Activated naive CD8-positive, alpha-beta T cell treated with anti-CD3 and anti-CD28 coated beads, Interleukin-2, amount 50 U/mL, for 24 hours (primary cell): ENCODE measurements at places on chromosomes 4 and X.

GRCh38 chr4:74930162-74930561 lies 2.8 kb upstream of the PARM1 start:
- no peak for DNase-seq

GRCh38 chr4:11480683-11481082 lies 52.0 kb upstream of the HS3ST1 start:
- peak; percentile 18 for DNase-seq

DNA sequence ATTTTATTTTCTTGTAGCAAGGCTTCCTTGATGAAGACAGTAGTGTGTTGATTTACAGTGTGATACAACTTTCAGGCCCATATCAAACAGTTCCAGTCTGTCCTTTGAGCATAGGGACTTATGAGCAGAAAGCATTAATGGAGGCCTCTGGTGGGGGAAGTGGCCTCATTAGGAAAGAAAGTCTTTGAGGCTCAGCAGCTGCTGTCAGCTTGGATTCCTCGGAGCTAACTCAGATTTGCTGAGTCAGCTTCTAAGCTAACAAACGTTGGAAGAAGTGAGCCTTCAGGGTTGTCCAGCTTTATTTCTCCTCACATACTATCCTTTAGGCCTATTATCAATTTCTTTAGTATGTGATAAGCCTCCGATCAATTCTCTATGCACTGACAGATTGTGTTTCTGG lies 15.8 kb upstream of the SFRP2 start:
- no peak for DNase-seq

- DNase-seq, result no peak
Measured at GRCh38 chr4:159014859-159015258, 88.0 kb upstream of the RAPGEF2 start.

- DNase-seq, result no peak
Measured at GRCh38 chr4:185920171-185920570, 108.2 kb upstream of the SORBS2 start.

- DNase-seq, result no peak
Measured at GRCh38 chr4:74624351-74625151, 169.8 kb downstream of the BTC start.

DNA sequence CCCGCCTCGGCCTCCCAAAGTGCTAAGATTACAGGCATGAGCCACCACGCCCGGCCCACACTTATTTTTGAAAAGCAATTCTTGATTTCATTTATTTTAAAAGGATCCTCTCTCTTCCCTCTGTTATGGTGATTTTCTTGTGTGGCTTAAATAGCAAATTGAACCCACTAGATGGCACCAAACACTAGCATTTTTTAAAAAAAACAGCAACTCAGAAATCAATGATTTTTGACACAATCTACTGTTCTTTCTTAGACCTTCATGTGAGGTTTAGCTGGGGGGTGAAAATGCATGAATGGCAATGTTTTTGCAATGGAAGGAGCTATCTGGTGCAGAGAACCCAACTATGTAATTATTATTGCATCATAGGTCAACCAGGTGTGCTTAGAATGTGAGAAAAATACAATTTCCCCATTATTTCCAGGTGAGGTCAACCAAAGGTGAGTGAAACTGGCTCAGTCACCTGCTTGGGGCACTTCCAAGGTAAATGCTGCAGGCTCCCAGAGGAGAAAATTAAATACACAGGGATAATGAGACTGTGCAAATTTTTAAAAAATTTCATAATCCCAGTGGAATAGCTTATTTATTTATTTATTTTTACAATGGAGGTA lies 226.7 kb upstream of the PRKX start:
- DNase-seq, result no peak

- no peak for DNase-seq
Measured at GRCh38 chrX:108307132-108308085, 130.8 kb downstream of the COL4A6 start.

- no peak for DNase-seq
Measured at GRCh38 chr4:1300466-1301455, 11.1 kb downstream of the MAEA start.

GRCh38 chr4:1879485-1879884 lies 8.3 kb downstream of the NSD2 start:
- DNase-seq, result no peak

DNA sequence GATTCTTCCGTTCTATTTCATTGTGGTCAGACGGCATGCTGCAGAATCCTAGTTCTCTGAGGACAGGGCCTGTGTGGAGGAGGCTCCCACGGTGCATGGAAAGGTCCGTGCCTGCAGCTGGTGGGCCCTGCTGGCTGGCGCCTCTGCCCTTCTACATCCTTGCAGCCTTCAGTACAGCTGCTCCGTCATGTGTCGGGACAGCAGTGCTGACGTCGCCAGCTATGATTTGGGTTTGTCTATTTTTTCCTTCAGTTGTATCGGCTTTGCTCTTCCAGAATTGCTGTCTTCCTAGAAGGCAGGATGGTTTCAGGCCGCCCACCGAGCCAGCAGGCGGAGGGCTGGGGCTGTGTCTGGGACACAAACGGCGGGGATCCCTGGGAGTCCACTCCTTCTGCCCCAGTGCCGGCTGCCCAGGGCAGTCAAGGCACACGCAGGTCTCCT lies 32.1 kb upstream of the CPLX1 start:
- no peak for DNase-seq

DNA sequence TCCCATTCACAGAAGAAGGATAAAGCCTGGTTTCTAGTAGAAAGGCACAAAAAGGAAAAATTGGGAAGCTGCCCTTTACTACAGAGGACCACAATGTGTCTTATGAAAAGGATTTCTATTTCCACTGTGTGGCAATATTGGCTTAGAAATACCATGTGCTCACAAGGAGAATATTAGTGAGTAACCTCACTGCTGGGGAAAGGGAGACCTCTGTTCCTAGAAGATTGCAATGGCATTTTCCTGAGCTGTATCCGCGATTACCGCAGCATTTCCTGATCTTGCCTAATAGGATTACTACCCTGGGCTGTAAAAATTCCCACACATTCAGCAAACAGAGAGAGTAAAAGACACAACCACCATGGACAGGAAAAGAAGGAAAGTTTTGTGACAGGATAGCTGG lies 308.8 kb upstream of the TECRL start:
- no peak for DNase-seq

GRCh38 chrX:67692246-67692645 lies 148.4 kb downstream of the AR start:
- DNase-seq, result no peak

GRCh38 chrX:40152173-40152711 lies 54.5 kb upstream of the BCOR start:
- peak; percentile 36 for DNase-seq

DNA sequence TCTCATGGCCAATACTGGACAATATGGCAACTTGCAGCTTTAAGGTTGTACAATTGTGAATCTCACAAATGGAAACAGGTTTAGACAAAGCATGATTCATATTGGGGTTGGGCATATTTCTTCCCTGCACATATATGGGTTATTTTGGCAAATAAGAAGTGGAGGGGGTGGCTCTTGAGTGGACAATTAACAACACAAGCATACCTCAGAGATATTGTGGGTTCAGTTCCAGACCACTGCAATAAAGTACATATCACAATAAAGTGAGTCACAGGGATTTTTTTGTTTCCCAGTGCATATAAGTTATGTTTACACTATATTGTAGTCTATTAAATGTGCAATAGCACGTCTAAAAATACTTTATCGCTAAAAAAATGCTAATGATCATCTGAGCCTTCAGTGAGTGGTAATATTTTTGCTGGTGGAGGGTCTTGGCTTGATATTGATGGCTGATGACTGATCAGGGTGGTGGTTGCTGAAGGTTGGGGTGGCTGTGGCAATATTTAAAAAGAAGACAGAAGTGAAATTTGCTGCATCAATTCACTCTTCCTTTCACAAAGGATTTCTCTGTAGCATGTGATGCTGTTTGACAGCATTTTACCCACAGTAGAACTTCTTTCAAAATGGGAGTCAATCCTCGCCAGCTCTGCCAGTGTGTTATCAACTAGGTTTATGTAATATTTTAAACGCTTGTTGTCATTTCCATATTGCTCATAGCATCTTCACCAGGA lies 50.5 kb upstream of the OGT start:
- DNase-seq, result no peak

DNA sequence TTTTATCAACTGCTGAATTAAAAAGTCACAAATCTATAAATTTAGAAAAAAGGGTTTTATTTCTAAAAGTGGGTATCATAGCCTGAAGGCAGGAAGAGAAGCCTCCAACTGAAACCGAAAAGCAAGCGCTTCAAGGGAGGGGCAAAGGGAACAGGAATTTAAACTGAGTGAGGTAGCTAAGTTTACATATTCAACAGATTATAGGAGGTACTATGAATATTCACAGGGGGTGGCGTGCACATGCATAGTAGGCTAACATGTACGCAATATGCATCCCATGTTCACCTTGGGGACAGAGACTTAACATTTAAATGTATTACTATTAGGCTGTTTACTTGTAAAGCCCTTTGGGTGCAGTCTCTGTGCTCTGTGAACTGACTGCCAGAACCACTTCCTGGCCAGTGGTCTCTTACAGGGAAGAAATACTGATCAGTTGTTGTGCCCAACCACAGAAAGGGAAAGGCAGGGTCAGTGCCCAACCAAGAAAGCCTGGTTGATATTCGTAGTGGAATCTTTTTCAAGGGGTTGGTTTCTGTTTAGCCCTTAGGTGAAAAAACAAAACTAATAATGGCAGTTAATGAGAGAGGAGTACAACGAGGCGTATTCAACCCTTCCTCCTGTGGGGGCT lies 168.7 kb upstream of the GALNTL6 start:
- no peak for DNase-seq

DNA sequence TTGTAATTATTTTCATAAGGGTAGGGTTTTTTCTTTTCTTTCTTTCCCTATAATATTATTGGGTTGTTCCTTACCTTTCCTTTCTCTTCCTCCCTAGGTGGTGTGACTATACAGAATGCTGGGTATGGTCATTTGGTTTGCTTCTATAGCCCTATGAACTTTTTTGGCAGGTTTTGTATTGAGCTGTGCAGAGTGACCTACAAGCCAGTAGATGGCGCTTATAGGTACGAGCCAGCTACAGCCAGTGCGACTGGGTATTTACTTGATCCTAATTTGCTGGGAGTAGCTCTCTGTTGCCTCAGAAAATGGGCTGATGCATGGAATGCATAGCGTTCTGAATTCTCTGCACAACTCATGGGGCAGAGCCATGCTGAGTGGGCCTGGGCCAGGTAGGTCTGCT lies 423.3 kb downstream of the MAGEE1 start:
- no peak for DNase-seq

DNA sequence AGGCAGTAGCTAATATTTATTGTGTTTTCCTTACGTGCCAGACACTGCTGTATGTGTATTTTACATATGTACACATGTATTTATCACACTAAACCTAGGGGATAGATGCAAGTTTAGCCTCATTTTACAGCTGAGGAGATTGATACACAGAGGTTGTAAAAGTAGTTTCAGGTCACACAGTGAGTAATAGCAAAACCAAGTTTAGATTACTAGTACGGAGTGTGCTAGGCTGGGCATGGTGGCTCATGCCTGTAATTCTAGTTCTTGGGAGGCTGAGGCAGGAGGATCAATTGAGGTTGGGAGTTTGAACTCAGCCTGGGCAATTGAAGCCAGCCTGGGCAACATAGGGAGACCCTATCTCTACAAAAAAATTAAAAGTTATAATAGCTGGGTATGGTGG lies 701.1 kb upstream of the ATOH1 start:
- no peak for DNase-seq

DNA sequence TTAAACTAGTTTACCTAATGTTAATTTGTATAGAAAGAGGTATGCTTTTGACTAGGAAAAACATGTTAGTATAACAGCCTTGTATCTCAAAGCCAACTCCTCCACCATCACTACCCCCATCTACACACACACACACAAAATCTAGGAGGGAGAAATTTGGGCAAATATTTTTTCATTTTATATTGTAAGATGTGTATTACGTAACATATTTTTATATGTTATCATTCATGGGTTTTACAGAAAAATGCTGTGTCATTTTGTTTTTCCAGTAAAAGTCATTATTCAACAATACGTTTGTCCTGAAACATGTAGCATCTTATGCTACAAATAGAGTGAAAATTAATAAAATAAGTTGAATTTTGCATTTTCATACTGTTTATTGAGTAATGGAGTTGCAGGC lies 3.0 kb downstream of the SULT1B1 start:
- DNase-seq, result no peak

DNA sequence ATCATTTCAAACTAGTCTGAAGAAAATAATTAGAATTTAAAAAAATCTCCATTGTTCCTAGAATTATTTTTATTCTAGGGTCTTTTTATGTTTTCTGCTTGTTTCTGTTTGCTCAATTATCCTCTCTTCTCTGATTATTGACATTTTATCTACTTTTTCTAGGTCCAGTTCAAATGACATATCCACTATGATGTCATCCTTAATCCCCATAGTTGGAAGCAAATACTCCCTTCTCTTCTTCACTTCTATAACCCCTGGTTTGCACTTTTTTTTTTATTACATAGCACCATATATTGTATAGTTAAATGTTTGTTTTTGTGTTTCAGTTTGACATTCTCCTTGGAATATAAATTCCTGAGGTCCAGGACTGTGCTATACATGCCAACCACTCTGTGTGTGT lies 82.6 kb downstream of the CT47B1 start:
- DNase-seq, result no peak

- DNase-seq, result peak; percentile 13
Measured at GRCh38 chr4:139278912-139279759, 889 bp downstream of the MGARP start.

- DNase-seq, result no peak
Measured at GRCh38 chr4:157564771-157565170, 344.2 kb downstream of the GRIA2 start.

DNA sequence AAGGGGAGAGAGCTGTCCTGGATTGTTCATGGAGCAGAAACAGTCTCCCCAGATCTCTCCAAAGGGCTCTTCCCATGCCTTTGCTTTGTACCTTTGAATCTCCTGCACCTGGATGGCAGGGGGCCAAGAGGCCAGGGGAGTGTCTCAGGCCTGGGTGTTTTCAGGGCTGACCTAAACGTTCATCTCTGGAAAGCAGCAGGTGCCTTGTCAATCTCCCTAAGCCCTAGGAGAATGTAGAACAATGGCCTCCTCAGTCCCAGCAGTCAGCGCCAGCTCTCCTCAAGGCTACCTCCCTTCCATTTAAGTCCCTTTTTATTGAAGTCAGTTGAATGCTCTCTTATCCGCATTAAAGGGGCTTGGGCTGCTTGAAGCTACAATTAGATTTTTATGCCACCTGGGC lies 31.2 kb upstream of the NSUN7 start:
- no peak for DNase-seq

- no peak for DNase-seq
Measured at GRCh38 chr4:161929956-161930355, 233.8 kb downstream of the FSTL5 start.

DNA sequence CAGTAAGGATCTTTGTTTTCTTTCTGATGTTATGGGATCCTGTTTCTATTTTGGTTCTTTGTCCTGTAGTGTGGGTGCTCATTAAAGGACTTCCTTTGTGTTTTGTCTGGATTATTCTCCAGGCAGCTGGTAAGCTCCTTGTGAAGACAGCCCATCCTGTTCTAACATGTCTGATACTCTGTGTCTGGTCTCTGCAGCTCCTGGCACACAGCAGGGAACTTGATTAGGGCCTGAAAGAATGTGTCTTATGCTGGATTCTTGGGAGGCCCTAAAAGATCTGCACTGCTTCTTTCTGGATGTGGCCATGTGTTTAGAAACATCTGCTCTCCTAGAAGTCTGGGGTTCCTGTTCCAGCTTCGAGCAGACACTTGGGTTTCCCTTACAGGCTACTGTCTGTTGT lies 38.1 kb upstream of the ATXN3L start:
- no peak for DNase-seq
